ENCODE measurements at places on chromosomes 7 and 10.

GRCh38 chr7:141280100-141280499 is 206.2 kb downstream of the TMEM178B start:
- DNase-seq: no peak

GRCh38 chr10:69576334-69577011 is 3.3 kb upstream of the NEUROG3 start:
- no peak for DNase-seq

DNA sequence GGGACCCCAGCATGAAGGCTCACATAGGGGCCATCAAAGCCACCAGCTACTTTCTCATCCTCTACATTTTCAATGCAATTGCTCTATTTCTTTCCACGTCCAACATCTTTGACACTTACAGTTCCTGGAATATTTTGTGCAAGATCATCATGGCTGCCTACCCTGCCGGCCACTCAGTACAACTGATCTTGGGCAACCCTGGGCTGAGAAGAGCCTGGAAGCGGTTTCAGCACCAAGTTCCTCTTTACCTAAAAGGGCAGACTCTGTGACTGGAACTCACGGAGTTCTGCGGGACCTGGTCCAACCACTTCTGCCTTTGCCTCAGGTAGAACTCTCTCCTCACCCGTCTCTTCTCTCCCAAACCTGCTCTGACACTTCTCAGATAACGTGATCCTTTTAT is 945 bp downstream of the TAS2R40 start:
- no peak for DNase-seq

GRCh38 chr10:109403551-109403950 is 519.8 kb downstream of the XPNPEP1 start:
- DNase-seq: no peak

DNA sequence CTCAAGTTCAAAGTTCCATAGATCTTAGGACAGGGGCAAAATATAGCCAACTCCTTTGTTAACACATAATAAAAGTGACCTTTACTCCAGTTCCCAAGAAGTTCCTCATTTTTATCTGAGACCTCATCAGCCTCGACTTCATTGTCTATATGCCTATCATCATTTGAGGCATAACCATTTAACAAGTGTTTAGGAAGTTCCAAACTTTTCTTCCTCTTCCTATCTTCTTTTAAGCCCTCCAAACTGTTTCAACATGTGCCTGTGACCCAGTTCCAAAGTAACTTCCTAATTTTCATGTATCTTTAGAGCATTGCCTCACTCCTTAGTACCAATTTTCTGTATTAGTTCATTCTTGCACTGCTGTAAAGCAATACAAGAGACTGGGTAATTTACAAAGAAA is 569.1 kb downstream of the ANKRD7 start:
- no peak for DNase-seq

DNA sequence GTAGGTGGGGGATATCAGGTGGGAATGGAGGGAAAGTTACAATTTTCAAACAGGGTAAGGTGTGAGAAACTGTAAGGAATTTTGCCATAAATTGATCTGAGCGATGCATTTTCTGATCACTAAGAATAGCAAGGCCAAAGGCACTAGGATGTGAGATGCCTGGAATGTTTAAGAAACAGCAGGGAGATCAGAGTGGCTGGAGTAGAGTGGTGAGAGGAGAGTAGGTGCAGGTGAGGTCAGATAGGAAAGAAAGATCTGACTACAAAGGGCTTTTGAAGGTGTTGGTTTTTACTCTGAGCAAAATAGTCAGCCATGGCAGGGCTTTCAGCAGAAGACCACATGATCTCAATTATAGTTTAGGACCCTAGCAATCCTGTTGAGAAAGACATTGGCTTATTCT is 55.0 kb downstream of the HDAC9 start:
- DNase-seq: no peak

DNA sequence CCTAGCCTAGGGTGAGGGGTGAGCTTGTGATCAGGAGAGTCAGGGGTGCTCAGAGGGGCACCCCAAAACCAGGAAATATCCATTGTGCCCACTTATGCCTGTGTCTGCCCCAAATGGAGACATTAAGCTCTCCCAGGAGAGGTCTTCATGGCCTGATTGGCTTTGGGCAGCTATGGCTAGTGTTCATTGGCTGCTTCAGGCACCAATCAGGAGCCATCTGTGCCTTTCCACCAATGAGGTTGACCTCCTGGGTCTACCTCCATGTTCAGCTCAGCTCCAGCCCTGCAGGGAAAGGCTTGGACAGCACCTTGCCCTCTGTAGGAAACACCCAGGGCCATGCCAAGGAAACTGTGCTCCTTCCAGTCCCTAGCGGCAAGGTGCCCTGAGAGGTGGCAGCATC is 23.9 kb upstream of the HSPB1 start:
- DNase-seq: no peak

DNA sequence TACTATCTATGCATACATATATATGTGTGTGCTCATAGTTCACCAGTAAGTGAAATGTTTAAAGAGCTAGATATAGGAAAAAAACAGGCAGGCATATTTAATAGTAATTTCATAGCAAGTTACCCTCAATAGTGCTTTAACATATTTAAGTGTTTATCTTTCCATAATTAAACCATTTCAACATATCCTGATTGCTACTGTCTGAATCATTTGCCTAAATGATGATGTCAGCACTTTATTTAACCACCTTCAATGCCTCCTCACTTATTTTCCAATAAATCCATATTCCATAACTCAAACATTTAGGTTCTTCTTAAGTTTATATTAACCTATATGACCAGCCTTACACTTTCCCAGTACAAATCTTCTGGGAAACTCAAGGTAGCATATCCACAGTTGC is 601.1 kb downstream of the ARL4A start:
- DNase-seq: no peak

- no peak for DNase-seq
Measured at GRCh38 chr7:103686064-103686463, 240.1 kb upstream of the SLC26A5 start.

DNA sequence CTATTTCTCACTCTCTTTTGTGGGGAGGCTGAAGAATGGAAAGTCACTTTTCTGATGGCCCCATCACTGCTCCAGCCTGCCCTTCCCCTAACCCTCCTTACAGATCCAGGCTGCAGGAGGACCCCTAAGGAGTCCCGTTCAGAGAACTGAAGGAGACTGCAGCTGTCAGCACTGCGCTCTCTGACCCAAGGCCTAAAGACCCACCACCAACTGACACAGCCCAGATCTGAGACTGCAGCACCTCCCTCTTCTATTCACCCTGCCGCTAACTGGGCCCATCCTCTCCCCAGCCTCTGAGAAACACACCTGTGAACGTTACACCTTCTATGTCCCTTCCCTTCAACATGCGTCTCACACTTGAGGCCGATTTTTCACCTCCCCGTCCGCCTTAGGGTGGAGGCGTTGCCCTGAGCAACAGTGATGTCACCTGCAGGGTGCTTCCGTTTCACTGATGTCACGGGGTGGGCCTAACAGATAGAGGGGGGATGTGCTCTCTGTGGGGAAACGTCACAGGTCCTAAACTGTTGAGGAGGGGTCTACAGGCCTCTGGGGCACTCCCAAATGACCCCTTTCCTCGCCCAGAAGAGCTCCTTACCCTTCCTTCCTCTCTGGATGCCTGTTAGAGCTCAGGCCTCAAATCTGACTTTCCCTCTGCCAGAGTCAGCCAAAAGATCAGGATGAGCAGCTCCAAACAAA is 5.1 kb downstream of the ITPRIP start:
- peak; percentile 71 for DNase-seq

DNA sequence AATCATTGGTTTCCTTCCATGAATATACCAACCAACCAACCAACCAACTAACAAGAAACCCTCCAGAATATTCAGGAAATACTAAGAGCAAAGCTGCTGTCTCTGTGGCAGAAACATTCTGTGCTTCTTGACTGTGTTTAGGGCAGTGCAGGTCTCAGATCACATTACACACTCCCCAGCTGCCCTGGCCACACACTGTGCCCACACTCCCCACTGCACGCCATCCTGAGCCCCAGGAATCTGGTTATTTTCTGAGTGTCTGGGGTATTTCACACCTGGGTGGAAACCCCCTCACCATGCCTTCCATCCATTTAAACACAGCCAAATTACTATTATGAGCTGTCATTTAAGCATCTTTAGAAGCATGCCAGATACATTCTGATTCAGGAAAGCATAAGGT is 183.7 kb upstream of the ANK3 start:
- peak; percentile 61 for DNase-seq

DNA sequence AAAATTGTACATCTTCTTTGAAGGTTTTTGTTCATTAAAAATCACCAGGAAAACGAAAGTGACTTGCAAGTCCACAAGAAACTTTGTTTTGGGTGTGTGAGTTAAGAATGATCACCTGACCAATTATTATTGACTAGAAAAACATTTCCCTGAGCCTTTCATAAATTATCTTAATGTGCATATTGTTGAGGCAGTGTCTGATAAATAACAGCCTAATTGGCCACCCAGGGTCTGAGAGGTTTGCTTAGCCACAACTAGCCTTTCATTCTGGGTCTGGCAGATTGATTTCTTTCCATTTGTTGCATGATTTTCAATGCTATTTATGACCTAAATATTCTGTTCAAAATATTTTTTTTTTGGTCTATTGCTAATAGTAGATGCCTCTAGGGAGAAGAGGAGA is 152.8 kb downstream of the AUTS2 start:
- no peak for DNase-seq

- DNase-seq: peak; percentile 77
Measured at GRCh38 chr10:110356628-110357245, 52.0 kb upstream of the SMNDC1 start.

- DNase-seq: no peak
Measured at GRCh38 chr10:79052291-79053080, 16.3 kb upstream of the ZMIZ1 start.

GRCh38 chr10:114412907-114413797 is 8.8 kb upstream of the AFAP1L2 start:
- no peak for DNase-seq

DNA sequence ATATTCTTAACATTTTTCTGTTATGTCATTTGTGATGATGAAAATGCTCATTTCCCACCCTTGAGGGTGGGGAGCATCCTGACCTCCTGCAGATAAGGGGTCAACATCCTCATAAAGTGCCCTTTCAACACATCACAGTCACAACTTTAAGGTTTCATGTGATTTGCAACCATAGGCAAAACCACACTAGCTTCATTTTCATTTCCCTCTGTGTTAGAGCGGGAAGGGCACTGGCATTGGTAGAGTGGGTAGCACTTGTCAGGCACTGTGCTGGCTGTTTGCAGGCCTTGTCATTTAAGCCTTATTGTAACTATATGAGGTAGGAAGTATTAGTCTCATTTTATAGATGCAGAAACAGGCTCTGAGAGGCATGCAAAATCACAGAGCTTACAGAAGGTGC is 39.8 kb downstream of the PSMC2 start:
- DNase-seq: no peak

DNA sequence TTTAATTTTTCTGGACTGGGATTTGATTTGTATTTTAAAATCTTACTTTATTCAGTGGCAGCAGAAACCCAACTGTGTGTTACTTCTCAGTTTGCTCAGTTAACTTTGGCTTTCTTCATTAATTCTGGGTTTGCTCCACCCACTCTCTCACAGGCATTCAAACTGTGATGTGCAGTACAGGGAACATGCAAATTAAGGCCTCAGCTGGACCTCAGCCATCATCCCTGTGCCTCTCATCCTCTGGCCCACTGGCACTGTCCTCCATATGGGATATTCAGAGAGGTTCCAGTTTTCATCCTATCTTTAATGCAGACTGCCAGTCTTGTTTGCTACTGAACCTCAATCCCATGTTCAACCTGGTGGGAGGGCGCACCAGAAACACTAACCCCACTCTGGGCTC is 743.4 kb upstream of the IGFBP3 start:
- DNase-seq: no peak

- no peak for DNase-seq
Measured at GRCh38 chr7:17299483-17299991, 1.1 kb downstream of the AHR start.

DNA sequence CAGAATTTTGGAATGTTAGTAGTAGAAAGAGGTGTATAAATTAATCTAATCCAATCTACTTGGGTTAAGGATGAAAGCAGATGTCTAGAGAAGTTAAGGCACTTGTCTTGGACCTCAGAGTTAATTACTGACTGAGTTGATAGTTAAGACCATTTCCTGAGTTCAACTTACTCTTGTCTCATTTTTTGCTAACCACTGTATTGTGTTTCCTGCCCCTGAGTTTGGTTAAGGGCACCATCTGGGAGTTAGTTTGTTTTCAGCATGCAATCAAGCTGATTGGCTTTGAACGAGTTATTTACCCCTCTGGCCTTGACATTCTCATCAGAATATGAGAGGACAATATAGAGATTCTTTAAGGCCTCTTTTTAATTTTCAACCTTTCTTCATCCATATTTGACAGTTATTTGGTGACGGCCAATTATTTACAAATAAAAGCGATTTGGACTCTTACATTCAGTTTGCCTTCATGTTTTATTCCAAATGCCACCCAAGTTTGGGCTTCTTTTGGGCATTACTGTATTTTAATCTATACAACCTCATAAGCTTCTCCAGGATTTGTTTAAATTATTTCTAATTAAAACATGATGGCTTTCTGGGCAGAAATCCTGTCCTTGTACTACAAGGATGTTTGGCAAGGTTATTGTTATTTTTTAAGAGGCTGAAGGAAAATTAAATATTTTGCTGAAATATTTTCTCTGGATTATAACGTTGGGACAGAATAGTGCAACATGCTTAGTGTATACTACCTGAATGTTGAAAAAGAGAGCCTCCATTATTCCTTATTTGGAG is 225.0 kb downstream of the CACNB2 start:
- DNase-seq: no peak

GRCh38 chr10:110404413-110404812 is 93.3 kb upstream of the DUSP5 start:
- no peak for DNase-seq

- DNase-seq: no peak
Measured at GRCh38 chr10:62690703-62691102, 113.8 kb upstream of the ADO start.

GRCh38 chr7:24307326-24307725 is 23.3 kb downstream of the NPY start:
- DNase-seq: no peak

DNA sequence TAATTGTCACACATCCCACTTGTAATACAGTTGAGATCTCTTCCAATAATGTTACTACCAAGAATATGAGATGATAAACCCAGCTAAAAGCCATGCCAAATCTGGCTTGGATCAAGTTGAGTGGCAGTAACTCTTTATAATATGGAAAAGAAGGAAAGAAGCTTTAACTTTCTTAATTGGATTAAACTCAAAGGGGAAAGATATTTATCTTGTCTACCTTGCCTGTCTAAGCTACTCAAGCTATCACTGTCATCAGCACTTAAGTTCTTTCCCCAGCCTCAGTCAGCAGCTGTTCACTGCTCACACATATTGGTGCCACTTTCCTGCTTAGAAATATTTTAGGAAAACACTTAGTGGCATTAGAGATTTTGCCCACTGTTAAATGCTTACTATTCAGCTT is 350.7 kb downstream of the IPMK start:
- DNase-seq: no peak

- DNase-seq: no peak
Measured at GRCh38 chr7:101470668-101471487, 108.2 kb downstream of the COL26A1 start.

GRCh38 chr7:130063036-130063435 is 7.3 kb upstream of the KLHDC10 start:
- peak; percentile 98 for DNase-seq

- no peak for DNase-seq
Measured at GRCh38 chr10:78996792-78997129, 72.0 kb upstream of the ZMIZ1 start.
